A549 treated with DMSO at 1 μM for 4 hours (cell line): ENCODE measurements at places on chromosomes 6 and 20. TPM values are rescaled to one million over a fixed set of nuclear protein-coding genes. Genes with fewer than 3 reads are reported as not detected.

The ELOVL2 gene
- total RNA-seq, result 6.3 to 9.1 TPM (median 7.9 TPM) in 5 replicates

The SCGN gene
- total RNA-seq, result 0.06 to 0.23 TPM (median 0.16 TPM) in 3 of 5 replicates, not detected in the others

The COL9A3 gene
- total RNA-seq, result 0.30 to 0.65 TPM (median 0.36 TPM) in 5 replicates

The ERMARD gene
- 6.3 to 8.6 TPM (median 7.6 TPM) in 5 replicates for total RNA-seq

The PI16 gene
- total RNA-seq, result not detected in 5 replicates

The PTGIS gene
- 0.05 to 0.08 TPM in 2 of 5 replicates, not detected in the others for total RNA-seq

The TEAD3 gene
- total RNA-seq, result 4.2 to 6.2 TPM (median 5.7 TPM) in 5 replicates

The ACTL10 gene
- total RNA-seq, result 0.05 TPM in 1 of 5 replicates, not detected in the others

The TBX18 gene
- 13.2 to 21.9 TPM (median 19.0 TPM) in 5 replicates for total RNA-seq

The SLC25A27 gene
- 0.36 to 1.0 TPM (median 0.87 TPM) in 5 replicates for total RNA-seq

The MOG gene
- total RNA-seq, result not detected in 5 replicates

The NFATC2 gene
- total RNA-seq, result 8.3 to 11.7 TPM (median 9.4 TPM) in 5 replicates

The SLC26A8 gene
- not detected in 5 replicates for total RNA-seq

The SLC17A9 gene
- 0.02 to 0.19 TPM (median 0.09 TPM) in 3 of 5 replicates, not detected in the others for total RNA-seq

The SGK2 gene
- total RNA-seq, result 5.4 to 7.2 TPM (median 7.2 TPM) in 5 replicates

The TRAPPC3L gene
- not detected in 5 replicates for total RNA-seq

The CLPSL1 gene
- total RNA-seq, result not detected in 5 replicates

The DZANK1 gene
- total RNA-seq, result 2.8 to 3.2 TPM (median 2.8 TPM) in 5 replicates
